ENCODE measurements at places on chromosomes 7 and 10.

DNA sequence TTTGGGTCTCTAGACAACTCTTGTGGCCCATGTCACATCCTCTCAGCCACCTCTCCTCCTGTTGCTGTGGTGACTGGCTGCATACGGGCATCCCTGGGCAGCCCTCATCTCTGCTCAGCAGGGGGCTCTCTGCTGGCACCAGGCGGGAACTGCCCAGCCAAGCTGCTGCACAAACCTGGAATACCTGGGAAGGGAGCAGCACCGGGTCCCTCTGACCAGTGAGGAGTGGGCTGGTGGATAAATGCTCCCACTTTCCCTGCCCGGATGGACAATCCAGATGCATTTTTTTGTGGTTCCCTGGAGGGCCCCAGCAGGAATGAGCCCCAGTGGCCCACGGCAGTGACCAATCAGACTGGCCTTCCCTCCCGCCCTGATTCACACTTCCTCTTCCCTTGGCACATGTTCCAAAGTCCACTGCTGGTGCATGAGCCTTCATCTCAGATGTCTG lies 21.9 kb downstream of the GRID1 start:
- DNase-seq, result no peak

- no peak for DNase-seq
These were observed 8.8 kb upstream of the SH2D4B start for GRCh38 chr10:80528901-80529300.

GRCh38 chr7:11315666-11316258 lies 342.1 kb downstream of the PHF14 start:
- no peak for DNase-seq

DNA sequence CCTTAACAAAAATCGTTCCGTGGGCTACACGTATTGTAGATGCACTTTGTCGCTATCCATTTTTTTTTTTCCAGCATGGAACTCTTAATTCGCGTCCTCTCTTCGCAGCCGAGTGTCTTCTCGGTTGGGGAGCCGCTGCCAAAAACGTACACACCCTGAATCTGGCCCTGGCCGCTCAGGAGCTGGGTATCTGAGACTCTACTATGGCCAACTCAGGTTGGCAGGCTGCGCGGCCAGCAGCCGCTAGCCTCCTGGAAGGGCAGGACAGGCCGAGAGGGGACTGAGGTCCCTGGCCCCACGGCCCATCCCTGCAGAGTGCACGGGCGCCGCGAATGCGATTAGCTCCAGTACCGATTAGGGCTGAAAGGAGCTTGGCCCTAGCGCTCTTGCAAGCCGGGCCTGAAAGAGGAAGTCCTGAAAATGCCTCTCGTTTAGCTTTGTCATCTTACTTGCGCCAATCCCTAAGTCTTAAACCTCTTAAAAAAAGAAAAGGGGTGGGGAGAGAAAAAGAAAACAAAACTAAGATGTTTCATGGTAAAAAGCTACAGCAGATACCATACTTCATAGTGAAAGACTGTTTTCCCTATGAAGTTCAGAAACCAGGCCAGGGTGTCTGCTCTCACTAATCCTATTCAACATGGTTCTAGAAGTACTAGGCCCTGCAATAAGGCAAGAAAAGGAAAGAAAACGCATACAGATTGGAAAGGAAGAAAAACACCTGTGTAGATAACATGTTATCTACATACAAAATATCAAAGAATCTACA lies 113.2 kb upstream of the RHEB start:
- DNase-seq, result peak; percentile 24

GRCh38 chr10:20890491-20891337 lies 6.4 kb downstream of the NEBL start:
- DNase-seq, result no peak

DNA sequence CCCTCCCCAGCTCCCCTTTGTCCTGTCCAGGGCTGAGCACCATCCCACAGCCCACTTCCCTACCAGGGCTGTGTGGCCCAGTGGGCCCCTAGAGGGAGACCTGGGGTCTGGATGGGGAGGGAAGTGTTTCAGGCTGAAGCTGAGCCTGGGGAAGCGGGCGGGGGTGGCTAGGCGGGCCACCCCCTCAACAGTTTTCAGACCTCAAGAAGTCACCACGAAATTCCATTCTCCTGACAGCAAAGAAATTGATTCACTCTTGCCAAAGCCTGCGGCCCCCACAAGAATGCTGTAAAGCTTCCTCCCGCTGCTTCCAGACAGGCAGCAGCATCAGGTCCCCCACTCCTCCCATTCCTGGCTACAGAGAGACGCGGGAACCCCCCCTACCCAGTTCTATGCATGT lies 2.5 kb upstream of the LFNG start:
- DNase-seq, result no peak

DNA sequence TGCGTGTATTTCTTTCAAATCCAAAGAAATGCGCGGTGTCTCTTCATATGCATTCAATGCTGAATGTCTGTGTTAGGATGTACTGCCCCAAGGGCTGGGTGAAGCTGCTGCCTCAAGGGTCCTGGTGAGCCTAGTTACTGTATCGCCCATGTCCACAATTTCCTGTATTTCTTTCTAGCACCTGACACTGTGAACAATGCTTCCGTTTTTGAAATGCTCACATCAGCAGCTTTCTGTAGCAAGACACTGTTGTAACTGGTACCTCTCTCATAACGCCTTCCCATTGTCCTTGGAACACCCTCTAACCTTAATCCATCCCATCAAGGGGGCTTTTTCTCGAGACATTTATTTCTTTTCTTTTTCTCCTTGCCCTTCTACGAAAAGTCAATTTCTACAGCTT lies 25.1 kb downstream of the NRP1 start:
- no peak for DNase-seq

DNA sequence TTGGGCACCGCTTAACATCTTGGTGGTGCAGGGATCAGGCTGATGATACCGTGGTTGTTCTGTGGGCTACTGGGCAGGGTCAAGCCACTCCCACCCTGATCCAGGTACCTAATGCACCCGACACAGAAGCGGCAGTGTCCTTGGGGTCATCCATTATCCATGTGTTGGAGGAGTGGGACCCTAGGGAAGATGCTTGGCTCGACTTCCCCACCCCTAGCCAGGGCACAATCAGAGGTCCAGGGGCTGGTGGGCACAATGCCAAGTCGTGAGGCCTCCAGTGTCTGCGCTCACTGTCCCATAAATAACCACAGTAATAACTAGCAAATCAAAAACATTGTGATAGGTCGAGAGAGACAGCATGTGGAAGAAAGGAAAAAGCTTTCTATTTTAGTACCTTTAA lies 37.7 kb downstream of the HTRA1 start:
- no peak for DNase-seq

- DNase-seq, result no peak
These were observed 79.3 kb upstream of the OIT3 start for GRCh38 chr10:72814099-72814790.

GRCh38 chr7:134710854-134711624 lies 64.4 kb downstream of the BPGM start:
- DNase-seq, result peak; percentile 34

GRCh38 chr7:40439686-40440085 lies 304.9 kb downstream of the SUGCT start:
- no peak for DNase-seq

GRCh38 chr7:25098096-25099046 lies 26.7 kb downstream of the CYCS start:
- peak; percentile 33 for DNase-seq

DNA sequence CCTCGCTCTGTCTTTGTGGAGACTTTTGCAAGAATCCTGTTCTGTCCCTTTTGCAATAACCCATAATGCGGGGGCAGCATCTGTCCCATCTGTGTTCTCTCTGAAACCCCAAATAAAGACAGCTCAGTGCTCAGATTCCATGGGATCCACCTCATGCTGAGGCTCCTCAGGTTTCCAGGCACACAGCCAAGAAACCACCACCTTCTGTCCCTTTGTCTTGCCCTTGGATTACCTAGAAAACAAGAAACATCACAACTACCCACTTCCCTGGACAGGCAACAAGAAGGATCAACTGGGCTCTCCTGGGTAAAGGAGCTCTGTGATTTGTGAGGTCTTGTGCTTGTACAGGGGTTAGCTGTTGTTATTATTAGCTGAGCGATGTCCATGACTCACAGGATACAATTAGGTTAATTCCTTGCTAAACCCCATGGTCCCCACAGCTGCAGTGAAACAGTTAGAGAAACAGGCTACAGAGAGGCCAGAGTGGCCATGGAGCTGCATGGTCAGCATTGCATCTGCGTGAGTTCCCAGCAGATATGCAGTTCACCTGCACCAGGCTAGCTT lies 50.2 kb downstream of the CXCL12 start:
- no peak for DNase-seq

GRCh38 chr7:137538361-137538762 lies 194.8 kb upstream of the PTN start:
- DNase-seq, result no peak

GRCh38 chr10:126001576-126001975 lies 105.2 kb downstream of the FANK1 start:
- no peak for DNase-seq

All from activated T-helper 1 cell treated with Interleukin-2 at 50 U/mL for 16 hours (primary cell).